ENCODE measurements at places on chromosomes 3 and 15.

- no peak for DNase-seq
Observed at GRCh38 chr3:59752925-59753324, 703.1 kb upstream of the CFAP20DC start.

DNA sequence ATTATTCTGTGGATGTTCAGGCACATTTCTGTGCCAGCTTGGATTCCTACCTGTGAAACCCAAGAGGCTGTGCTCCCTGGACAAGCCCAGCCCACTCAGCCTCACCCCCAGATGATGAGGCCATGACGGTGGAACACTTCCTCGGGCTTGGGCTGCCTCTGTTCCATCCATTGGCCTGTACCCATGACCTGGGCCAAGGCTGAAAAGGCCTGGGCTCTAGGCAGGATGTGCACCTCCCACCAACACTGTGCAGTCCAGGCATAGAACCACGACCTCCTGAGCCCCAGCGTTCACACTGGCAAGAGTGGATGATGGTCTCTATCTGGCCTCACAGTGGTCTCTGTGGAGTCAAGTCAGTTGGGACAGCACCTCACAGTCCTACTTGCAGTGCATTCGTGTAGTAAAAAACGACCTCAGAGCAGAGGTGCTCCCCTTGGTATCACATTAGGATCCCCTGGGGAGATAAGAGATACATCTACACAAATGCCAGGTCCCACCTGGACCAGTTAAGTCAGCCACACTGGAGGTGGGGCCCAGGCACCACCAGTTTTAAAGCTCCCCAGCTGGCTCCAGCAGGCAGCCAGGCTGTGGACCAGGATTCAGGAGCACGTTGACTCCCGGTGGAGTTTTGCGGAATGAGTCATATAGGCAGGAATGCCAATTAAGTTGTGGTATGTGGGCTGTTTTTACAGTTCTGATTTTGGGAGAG is 39.0 kb upstream of the IGF1R start:
- DNase-seq: no peak

DNA sequence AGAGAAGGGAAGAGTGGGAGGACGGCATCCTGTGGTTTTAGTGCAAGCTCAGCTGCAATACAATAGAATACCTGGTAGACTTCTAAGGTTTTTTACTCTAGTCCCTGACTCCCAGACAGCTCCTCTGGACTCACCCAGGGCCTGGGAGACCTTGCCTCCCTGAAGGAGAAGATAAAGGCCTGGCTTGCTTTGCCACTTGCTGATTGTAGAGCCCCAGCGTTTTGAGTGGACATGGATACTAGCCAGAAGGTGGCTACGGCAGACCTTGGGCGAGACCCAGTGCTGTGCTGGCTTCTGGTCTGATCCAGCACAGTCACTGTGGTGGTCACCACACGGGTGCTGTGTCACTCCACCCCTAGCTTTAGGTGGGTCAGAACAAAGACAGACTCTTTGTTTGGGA is 72.2 kb upstream of the TTC14 start:
- DNase-seq: no peak

GRCh38 chr3:156997351-156997750 is 162.6 kb downstream of the CCNL1 start:
- no peak for DNase-seq

DNA sequence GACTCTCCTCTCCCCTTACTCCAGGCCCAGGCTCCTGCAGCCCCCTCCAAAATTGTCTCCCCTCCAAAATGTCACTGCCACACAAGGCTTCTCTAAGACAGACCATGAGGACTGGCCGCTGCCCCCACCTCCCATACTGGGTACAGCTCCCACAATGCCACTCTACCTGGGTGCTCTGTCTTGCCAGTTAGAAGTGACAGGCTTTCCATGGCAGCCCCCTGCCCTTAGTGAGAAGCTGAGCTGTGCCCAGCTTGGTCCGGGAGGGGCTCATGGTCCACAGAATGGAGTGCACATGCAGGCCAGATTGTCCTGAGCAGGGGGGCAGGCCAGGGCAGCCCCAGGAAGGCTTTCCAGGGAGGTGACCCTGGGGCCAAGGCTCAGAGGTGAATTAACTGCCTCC is 3.0 kb upstream of the CLK3 start:
- DNase-seq: no peak

- no peak for DNase-seq
Observed at GRCh38 chr3:172119266-172119969, 80.0 kb downstream of the FNDC3B start.

DNA sequence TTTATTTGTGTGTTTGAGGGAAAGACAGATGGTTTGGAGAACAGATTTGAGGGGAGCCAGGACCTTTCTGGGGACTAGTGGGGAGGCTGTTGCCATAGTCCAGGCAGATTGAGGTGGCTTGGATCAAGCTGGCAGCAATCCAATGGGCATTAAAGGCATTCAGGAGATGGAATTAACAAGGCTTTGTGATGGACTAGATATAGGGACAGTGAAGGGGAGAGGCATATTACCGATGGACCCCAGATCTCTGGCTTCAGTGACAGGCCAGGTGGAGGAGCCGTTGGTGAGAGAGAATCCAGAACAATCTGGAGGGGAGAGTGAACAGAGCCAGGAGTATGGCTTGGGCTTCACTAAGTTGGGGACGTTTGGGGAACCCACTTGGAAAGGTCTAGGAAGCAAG is 124.8 kb downstream of the EEFSEC start:
- DNase-seq: no peak

DNA sequence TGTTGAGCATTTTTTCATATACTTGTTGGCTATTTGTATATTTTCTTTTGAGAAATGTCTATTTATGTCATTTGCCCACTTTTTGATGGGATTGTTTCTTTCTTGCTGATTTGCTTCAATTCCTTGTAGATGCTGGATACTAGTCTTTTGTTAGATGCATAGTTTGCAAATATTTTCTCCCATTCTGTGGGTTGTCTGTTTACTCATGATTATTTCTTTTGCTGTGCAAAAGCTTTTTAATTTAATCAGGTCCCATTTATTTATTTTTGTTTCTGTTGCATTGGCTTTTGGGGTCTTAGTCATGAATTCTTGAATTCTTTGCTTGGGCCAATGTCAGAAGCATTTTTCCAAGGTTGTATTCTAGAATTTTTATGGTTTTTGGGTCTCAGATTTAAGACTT is 251.7 kb downstream of the WNT5A start:
- DNase-seq: no peak

DNA sequence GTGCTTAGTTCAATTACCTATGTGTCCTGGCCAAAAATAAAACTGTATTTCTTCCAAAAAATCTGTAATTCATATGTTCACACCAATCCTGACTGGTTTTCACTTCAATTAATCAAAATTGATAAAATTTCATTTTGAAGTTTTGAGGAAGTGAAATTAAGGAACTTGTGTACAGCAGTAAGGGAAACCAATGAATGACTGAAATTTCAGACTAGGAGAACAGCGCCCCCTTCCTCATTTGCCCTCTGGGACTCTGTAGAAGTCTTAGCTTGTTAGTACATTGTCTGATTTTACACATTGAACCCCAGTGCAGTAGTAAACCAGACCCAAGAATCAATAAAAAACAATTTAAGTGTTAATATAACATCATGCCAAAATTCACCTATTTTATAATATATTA is 495.3 kb upstream of the AGTR1 start:
- DNase-seq: no peak

- DNase-seq: no peak
Observed at GRCh38 chr3:111874177-111874820, 15.2 kb downstream of the PHLDB2 start.

GRCh38 chr3:187445356-187445755 is 77.2 kb downstream of the RTP4 start:
- no peak for DNase-seq

GRCh38 chr3:16053794-16054193 is 120.7 kb upstream of the GALNT15 start:
- DNase-seq: no peak

- no peak for DNase-seq
Observed at GRCh38 chr3:169913323-169913722, 2.0 kb downstream of the SAMD7 start.

DNA sequence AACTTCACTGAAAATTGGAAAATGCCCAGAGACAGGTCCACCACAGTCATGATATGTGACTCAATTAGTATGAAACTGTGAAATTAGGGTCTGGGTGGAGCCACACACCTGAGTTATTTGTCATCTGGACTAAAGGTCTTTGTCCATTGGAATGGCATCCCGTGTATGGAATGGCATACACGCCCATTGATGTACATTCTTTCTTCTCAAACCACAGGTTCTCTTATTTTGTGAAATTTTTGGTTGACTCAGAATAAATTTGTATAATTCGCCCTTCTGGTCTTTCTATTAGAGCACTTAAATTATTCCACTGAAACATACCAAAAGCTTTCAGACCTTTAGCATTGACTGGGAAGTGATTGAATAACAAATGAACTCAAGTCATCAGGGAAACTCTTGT is 66.8 kb upstream of the UBE2E1 start:
- no peak for DNase-seq

DNA sequence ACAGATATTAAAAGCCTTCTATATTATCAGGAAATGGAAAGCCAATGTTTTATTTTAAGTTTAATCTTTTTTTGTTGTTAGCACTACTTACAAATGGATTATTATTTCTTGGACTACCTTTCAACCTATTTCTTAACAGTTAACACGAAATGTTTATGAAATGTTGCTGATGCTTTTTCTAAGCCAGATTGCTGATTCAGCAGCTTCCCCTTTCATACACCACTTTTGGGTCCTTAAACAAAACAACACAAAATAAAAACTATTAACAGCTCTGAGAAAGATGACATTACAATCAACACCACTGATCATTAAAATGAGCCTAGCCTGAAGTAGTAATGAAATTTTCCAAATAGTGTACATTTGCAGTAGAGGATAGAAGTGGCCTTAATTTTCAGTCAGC is 99.2 kb upstream of the VEPH1 start:
- DNase-seq: no peak

GRCh38 chr3:77815467-77815866 is 775.6 kb downstream of the ROBO2 start:
- DNase-seq: no peak

DNA sequence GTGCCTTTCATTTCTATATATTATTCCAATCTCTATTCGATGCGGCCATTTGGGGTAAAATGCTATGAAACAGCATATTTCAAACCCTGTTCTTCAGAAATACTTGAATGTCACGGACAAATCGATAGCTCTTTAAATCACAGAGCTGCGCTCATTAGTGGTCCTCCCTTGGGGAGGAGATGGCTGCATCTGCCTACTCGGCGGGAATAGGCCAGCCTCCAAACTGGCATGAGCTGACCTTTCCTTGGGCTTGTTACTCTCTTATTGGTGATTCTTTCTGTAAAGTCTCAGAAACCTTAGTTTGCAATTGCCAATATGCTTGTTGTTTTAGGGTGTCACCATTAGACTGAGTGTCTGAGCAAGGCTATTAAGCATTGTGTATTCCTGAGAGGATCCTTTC is 120.9 kb downstream of the BDH1 start:
- no peak for DNase-seq
